ENCODE measurements at places on chromosomes 3 and 15.

GRCh38 chr3:109772520-109772919, 435.2 kb upstream of the DPPA4 start:
- DNase-seq = no peak

DNA sequence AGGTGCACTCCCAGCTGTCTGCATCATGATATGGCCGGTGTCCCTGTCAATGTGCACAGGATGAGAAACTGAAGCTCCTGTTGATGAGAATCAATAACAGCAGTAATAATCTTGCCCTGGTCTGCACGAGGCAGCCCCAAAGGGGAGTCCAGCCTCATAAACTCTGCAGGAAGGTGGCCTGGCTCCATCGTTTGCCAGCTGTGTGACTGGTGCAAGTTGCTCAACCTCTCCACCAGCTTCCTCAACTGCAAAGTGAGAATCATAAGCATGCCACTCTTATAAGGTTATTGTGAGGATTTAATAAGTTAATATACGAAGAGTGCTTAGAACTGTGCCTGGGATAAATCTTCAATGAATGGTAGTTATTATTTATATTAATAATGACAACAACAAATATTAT, 203.4 kb upstream of the HES1 start:
- DNase-seq = no peak

- no peak for DNase-seq
These were observed 12.2 kb downstream of the ERICH6 start for GRCh38 chr3:150691414-150692040.

- no peak for DNase-seq
These were observed 10.3 kb downstream of the FAM227B start for GRCh38 chr15:49610157-49610918.

GRCh38 chr15:76868740-76869139, 36.4 kb downstream of the SCAPER start:
- no peak for DNase-seq

DNA sequence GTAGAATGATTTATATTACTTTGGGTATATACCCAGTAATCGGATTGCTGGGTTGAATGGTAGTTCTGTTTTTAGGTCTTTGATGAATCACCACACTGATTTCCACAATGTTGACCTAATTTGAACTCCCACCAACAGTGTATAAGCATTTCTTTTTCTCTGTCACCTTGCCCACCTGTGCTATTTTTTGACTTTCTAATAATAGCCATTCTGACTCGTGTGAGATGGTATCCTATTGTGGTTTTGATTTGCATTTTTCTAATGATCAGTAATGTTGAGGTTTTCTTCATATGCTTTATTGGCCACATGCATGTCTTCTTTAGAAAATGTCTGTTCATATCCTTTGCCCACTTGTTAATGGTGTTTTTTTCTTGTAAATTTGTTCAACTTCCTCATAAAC, 340.8 kb downstream of the PLOD2 start:
- DNase-seq = no peak

GRCh38 chr3:13012221-13012691, 61.0 kb downstream of the IQSEC1 start:
- DNase-seq = no peak

GRCh38 chr3:146218880-146219866, 31.7 kb downstream of the PLSCR4 start:
- peak; percentile 66 for DNase-seq

GRCh38 chr15:92538115-92538514, 117.5 kb downstream of the FAM174B start:
- no peak for DNase-seq

DNA sequence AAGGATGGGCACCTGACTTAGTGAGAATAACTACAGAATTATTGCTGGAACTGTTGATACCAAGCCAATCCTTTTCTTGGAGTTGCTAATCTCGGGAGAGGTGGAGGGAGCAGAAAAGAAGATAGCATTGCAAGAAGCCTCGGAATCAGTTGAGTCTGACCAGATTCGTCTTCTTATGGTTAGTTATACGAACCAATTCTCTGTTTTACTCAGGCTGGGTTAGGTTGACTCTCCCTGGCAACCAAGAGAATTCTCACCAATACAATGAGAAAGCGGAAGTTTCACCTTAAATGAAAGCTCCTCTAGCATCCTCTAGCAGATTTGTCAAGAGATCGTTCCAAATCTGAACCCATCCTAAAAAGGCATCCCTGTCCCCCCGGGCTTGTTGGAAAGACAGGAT, 43.5 kb upstream of the UBE2E1 start:
- no peak for DNase-seq

DNA sequence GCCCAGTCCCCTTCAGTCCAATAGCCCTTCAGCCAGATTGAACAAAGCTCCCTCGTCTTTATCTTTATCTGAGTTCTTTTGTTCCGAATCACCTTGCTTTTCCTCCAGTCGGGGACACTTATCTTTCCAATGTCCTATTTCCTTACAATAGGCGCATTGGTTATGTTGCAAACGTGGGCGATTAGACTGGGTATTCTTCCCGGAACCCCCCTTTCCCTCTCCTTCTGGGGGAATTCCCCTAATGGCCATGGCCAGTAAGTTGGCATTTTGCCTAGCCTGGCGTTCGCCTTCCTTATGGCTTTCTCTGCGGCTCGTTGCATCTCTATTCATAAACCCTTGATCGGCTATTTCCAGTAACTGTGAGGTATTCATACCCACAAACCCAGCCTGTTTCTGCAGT, 82.2 kb upstream of the VEPH1 start:
- no peak for DNase-seq

GRCh38 chr3:129330409-129330808, 51.7 kb downstream of the HMCES start:
- no peak for DNase-seq

- DNase-seq = no peak
These were observed 63.4 kb upstream of the PSMD6 start for GRCh38 chr3:64086479-64087252.

- no peak for DNase-seq
These were observed 446.0 kb downstream of the GRM7 start for GRCh38 chr3:7306901-7307300.
